ENCODE measurements at places on chromosomes 7 and 10.

- peak; percentile 18 for DNase-seq
Observed at GRCh38 chr7:151167197-151167961, at the start of gene GBX1. Gene GBX1 (minus strand): TSS chr7:151167694. CDS start chr7:151167548, 146 bp downstream.

- no peak for DNase-seq
Observed at GRCh38 chr7:91995391-91996105, 54.9 kb downstream of the AKAP9 start.

GRCh38 chr10:75126277-75126676 is 14.8 kb downstream of the SAMD8 start:
- no peak for DNase-seq

DNA sequence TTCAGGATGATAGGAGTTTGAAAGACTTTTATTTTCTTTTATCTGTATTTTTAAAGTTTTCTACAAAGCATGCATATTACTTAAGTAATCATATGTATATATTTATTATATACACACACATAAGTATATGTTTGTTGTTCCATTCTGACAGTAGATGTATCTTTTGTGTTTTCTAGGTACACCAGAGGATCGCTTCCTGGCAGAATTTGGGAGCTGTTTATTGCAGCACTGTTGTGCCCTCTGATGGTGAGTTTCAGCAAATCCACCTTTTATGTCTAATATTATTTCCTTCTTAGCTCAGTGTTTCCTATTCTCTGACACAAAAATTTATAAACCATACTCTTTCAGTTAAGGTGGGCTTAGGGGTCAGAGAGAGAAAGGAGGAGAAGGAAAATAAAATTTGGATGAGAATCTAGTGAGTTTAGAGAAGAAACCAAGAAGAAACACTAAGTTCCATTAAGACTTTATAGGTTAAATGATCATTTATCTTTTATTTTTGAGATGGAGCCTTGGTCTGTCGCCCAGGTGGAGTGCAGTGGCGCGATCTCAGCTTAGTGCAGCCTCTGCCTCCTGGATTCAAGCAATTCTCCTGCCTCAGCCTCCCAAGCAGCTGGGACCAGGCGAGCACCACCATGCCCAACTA is 59.2 kb upstream of the OIT3 start:
- peak; percentile 40 for DNase-seq
